CD4-positive, alpha-beta T cell treated with Interleukin-17A for 1 hour (primary cell): ENCODE measurements at places on chromosomes 2 and 18.

DNA sequence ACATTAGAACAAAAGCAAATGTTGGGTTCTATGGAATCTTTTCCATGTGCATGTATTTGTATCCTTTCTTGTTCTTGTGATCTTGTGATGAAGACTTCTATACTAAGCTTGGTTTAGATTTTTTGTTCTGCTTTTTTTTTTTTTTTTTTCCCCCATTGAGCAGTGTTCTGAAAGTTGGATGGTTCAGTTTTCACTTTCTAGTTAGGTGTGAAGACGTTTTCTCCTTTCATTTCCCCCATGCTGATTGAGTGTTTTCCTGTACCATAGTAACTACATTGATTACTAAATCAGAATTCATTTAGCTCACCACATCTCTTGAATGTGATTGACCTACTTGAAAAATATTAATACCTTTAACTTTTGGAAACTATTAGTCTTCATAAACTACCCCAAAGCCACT lies 34.1 kb downstream of the NOP58 start:
- no peak for DNase-seq

GRCh38 chr2:42216694-42217093 lies 47.5 kb downstream of the EML4 start:
- DNase-seq = no peak

DNA sequence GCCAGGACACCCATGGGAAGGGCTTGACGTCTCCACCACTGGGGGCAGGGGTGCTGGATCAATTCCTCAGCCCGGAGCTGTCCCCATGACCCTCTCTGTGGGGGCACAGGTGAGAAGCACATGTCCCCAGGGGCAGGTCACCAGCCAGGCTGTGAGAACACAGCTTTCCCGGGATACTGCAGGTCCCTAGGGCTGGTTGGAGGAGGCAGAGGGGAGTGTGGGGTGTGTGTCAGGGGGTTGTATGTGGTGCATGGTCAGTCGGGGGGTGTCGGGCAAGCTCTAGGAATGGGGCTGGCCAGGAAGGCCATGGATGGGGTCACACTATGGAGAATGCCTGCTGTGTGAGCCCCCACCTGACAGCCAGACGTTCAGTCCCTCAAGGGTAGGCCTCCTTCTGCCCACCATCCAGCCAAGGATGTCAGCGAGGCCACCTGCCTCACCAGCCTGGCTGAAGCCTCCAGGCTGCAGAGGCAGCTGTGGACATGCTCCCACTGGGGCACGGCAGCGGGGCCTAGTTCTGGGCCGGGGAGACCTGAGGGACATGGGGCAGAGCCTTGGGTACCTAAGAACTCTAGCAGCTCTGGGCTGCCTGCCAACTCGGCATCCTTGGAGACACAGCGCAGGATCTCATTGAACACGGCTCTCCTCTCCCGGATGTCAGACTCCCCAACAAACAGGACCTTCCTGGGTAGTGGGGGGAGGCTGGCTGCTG lies 10.3 kb downstream of the HS1BP3 start:
- DNase-seq = no peak

GRCh38 chr2:203583701-203584100 lies 48.6 kb upstream of the RAPH1 start:
- DNase-seq = no peak

DNA sequence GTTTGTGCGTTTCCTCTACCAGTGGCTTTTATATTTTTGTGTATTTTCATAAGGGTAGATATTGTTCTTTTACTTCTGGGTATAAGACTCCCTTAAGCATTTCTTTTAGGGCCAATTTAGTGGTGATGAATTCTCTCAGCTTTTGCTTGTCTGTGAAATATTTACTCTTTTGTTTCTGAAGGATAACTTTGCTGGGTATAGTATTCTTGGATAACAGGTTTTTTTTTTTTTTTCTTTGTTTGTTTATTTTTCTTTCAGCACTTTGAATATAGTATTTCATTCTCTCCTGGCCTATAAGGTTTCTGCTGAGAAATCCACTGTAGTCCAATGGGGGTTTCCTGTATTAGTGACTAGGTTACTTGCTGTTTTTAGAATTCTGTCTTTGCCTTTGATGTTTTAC lies 122.7 kb downstream of the XRCC5 start:
- DNase-seq = no peak

DNA sequence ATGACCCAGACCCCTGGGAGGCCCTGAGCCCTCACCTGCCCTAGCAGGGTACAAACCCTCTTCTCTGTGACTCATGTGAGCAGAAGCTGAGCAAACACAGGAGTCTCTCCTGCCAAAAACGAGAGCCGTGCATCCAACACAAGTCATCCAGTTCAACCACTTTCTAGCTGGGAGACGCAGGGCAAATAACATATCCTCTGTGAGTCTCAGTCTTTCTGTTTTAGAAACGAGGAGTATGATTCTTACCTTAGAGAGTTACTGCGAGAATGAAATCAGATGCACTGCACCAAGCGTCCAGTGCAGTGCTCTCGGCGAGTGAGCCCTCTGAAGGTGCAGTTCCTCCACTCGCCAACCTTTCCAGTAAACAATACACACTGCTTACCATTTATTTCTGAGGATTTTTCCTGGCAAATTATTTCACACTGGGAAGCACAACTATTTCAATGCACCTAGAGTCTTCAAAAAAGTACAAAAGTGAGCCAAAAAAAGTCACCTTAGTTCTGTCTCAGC lies 331.8 kb upstream of the MYT1L start:
- DNase-seq = no peak

DNA sequence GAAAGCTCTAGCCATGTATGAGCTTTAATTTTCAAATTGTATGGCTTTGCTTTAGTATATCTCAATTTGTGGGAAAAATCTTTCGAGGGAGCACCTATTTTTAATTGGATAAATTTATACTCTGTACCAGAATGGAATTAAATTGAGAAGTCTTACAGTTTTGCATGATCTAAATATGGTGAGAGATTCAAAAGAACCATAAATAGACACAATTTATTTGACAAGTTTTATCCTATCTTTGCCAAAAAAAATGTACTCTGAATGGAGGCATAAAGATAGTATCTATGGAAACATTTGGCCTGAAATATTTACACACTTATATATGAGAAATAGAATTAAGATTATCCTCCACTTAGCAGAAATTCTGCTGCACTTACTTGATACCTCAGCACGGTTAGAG lies 238.4 kb downstream of the NDUFA10 start:
- DNase-seq = no peak

DNA sequence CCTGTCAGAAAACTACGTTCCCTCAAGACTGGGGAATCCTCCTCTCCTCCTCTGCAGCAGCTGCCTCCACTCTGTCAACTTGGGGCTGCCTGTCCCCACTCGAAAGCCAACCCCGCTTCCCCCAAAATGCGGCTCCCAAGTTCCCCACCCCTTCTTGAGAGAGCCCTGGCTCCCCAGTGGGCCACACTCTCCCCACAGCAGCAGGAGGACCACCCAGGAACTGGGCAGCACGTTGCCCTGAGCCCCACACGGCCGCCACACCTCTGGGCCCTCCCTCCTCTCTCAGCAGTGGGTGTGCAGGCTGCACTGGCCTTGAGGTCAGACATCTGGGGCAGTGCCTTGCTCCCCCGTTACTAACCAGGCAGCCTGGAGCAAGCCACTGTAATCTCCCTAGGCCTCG lies 9.6 kb upstream of the TEX51 start:
- no peak for DNase-seq

- DNase-seq = no peak
These were observed 38.2 kb downstream of the FHOD3 start for GRCh38 chr18:36335476-36336279.

GRCh38 chr18:74513883-74514205 lies 17.7 kb downstream of the CNDP2 start:
- no peak for DNase-seq

- no peak for DNase-seq
These were observed 110.4 kb downstream of the PLCL1 start for GRCh38 chr2:197914778-197915177.

- DNase-seq = no peak
These were observed 28.0 kb downstream of the SH2D6 start for GRCh38 chr2:85446296-85447221.

- no peak for DNase-seq
These were observed 629.9 kb upstream of the ACVR2A start for GRCh38 chr2:147214914-147215313.

GRCh38 chr2:128284841-128285240 lies 33.8 kb downstream of the HS6ST1 start:
- no peak for DNase-seq

DNA sequence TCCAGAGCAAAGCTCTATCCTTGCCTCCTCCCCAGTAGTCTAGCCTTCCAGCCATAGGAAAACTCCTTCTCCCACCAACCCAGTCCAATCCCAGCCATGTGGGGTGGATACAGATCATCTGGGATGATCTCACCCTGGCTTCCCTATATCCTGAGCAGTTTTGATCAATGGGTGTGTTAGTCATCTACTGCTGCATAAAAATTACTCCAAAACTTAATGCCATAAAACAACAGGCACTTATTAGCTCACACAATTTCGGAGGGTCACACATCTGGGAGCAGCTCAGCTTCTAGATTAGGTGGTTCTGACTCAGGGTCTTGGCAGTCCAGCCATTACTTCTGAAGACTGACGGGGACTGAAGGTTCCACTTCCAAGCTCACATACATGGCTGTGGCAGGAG lies 190.4 kb downstream of the SPP2 start:
- no peak for DNase-seq

GRCh38 chr2:611519-611918 lies 65.7 kb downstream of the TMEM18 start:
- DNase-seq = no peak

- DNase-seq = no peak
These were observed 177.7 kb downstream of the INSIG2 start for GRCh38 chr2:118265873-118266455.
